IPS DF 6.9 (cell line): ENCODE measurements at places on chromosomes 2 and 18.

DNA sequence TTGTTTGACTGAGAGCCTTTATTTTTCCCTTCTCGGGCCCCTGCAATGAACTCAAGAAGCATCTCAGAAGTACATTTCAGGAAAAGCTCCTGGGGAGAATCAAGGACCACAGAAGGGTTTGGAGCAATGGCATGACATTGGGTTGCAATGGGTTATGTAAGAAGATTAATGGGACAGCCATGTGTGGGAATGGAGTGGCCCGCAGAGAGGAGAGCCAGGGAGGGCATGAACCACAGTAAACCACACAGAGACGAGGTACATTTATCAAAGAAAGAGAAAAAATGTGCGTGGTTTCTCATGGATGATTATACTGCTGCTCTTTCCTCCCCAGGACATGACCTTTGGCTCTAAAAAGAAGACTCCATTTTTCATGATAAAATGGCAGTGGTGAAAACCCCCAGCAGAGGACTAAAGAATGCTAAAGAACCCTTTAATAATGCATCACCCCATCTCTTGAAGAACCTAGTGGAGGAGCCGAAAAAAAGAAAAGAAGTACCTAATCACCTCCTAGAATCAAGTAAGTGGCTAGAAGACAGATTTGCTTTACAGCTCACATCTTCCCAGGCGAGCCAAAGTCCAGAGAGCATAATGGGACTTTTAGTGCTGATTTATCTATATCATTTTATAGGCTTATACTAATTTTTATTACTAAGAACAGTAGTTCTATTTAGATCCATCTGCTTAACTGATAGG, 1.7 kb downstream of the CFAP221 start:
- DNase-seq = no peak

- no peak for DNase-seq
Measured at GRCh38 chr2:157627594-157628476, 829 bp downstream of the ACVR1C start.

DNA sequence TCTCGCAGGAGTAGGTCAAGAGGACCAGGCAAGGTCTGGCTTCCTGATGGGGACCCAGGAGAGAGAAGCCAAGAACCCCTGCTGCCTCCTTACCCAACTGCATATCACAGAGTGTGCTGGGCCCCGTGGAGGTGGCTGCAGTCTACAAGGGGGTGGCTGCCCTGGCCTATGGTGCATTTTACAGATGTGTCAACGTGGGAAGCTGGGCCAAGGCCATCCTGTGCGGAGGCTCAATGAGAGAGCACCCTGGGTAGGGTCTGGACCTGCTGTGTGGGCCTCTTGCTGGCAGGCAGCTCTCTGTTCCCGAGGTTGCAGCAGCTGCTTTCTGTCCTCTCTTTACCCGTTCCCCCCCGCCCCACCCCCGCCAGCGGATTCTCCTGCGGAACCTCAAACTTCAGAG, 61.4 kb downstream of the GBX2 start:
- DNase-seq = no peak

DNA sequence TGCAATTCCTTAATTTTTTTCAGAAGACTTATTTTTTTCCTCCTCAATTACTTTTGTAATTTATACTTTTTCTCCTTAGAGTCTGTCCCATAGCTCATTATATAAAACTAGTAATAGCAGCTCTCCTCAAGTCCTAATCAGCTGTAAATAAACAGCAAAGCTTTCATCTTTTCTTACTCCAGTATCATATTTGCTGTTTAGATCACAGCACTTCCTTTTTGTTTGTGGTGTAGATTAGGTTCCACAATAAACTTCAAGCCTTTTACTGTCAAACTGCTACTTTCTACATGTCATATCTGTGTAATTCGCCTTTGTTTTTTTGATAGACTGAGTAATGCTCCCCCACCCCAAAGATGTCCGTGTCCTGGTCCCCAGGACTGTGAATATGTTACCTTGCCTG, 25.5 kb downstream of the GCG start:
- DNase-seq = no peak

DNA sequence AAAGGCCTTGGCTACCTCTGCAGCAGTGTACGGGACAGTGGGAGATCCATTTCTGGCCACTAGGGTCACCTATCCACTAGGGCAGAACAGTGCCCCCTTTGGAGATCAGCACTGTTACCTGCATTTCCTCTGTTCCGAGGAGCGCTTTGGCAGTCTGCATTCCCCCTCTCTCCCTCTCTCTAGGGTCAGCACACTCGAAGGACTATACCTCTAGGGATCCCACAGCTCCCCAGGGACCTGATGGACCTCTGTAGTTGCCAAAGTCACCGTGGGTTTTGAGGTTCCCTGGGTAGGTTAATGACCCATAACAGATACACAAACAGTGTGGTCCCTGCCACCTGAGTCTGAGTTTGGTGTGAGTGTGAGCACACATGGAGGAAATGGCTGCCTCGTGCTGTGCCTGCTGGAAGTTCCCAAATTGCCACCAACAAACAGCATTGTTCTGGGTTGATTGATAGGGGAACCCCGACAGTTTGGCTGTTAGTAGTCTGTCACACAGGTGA, 99.8 kb upstream of the VWC2L start:
- no peak for DNase-seq

DNA sequence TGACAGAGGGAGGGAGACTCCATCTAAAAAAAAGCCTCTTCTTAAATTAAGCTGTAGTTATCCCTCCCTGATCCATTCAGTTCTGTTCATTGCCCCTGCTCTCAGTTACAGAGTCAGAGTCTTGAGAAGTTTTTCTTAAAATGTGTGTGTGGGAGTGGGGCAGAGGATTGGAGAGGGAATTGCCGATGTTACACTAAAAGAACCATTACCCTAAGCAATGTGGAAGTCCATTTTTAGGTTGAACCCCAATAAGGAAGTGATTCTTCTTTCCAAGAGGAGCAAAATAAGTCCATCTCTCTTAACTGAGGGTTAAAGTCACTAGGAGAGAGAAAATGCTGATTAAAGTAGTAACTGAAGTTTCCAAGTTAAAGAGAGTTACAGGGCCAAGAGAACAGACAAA, 21.2 kb upstream of the THOC1 start:
- no peak for DNase-seq
